ENCODE measurements at places on chromosomes 5 and 9.

GRCh38 chr5:180421672-180422071 lies 68.5 kb upstream of the GFPT2 start:
- H3K36me3 ChIP-seq: no peaks in the 10 kb centered on the region
- H3K27me3 ChIP-seq: no peaks in the 10 kb centered on the region
- H3K27ac ChIP-seq: no peak overlapping the region

DNA sequence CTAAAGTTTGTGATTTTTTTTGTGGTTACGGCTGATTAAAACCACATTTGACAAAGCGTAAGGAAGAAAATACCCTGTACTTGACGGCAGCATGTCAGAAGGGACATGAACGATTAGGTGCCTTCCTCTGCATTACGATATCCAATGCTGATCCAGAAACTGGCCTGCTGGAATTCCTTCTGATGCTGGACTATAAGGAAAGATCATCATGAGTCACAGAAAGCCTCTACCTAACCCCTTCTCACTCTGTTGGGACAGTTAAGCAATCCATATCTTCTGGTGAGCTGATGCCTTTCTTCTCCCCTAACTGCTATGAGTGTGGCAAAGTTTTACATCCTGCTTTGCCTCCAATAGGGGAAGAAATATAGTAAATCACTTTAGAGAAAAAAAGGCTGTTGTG lies 78.4 kb upstream of the PAPPA start:
- no peak overlapping the region for H3K4me3 ChIP-seq
- no peaks in the 10 kb centered on the region for H3K36me3 ChIP-seq
- no peaks in the 10 kb centered on the region for H3K27me3 ChIP-seq
- no peaks in the 10 kb centered on the region for H3K4me1 ChIP-seq
- no peak overlapping the region for H3K27ac ChIP-seq

DNA sequence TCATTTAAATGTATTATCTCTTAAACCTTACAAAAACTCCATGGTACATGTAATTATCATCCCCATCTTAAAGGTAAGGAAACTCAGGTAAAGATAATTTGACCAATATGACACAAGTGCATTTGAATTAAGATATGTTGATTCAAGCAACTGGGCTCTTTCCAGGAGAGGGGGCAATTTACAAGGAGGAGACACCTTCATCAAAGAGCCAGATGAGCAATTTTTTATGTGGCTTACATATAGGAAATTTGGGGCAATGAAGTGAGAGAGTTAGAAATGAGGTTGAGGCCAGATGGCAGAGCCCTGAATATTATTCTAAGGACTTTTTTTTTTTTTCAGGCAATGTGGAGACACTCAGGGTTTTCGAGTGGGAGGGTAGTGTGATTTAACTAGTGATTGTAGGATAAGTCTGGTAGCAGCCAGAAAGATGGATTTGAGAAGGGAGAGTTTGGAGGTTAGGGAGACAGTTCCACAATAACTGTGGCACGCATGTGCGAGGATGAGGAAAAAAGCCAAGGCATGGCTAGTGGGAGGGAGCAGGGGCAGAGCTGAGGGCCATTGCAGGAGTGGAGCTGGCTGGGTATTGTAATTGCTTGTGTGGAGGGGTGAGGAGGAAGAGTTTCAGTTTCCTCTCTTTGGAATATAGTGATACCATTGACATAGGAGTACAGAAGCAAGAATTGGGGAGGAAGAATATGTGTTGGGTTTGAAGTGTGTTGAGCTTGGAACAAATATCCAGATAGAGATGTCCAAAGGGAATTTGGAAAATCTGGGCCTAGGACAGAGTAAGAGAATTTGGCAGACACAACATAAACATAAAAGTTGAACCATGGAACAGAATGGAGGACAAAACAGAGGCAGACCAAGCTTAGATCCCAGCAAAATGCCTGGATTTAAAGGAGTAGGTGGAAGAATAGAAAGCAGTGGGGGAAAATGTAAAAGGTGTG lies 72.0 kb downstream of the ACTBL2 start:
- H3K36me3 ChIP-seq: no peaks in the 10 kb centered on the region
- no peaks in the 10 kb centered on the region for H3K27me3 ChIP-seq
- no peak overlapping the region for H3K4me3 ChIP-seq
- H3K27ac ChIP-seq: no peak overlapping the region
- DNase-seq: no peak
- no peaks in the 10 kb centered on the region for H3K4me1 ChIP-seq

DNA sequence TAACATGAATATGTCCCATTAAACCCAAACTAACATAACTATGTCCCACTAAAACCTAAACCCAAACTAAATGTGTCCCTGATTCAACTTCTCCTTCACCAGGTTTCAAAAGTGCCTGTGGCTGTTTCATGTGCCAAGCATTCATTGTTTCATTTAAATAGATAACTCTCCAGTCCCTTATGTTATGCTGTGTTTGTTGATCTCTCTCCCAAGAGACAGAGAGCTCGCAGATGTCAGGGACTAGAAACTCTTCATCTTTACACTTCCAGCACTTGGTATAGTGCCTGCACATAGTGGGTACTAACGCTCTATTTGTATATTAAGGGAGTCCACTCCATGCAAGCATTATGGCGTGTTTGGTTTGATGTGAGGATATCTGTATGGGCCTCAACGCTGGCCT lies 118.0 kb downstream of the GPBP1 start:
- H3K4me3 ChIP-seq: no peak overlapping the region
- DNase-seq: no peak
- no peaks in the 10 kb centered on the region for H3K4me1 ChIP-seq
- H3K36me3 ChIP-seq: no peaks in the 10 kb centered on the region
- no peak overlapping the region for H3K27ac ChIP-seq
- H3K27me3 ChIP-seq: no peaks in the 10 kb centered on the region

- H3K27me3 ChIP-seq: no peaks in the 10 kb centered on the region
- peak; percentile 44 for DNase-seq
Measured at GRCh38 chr9:136328622-136329041, 1.3 kb downstream of the GPSM1 start.

- peaks cover 18% of the 10 kb centered on the region for H3K4me1 ChIP-seq
- H3K27me3 ChIP-seq: peaks cover 3% of the 10 kb centered on the region
- no peak overlapping the region for H3K27ac ChIP-seq
- H3K4me3 ChIP-seq: no peak overlapping the region
- DNase-seq: peak; percentile 61
Measured at GRCh38 chr5:171571663-171572062, 152.2 kb downstream of the FGF18 start.

DNA sequence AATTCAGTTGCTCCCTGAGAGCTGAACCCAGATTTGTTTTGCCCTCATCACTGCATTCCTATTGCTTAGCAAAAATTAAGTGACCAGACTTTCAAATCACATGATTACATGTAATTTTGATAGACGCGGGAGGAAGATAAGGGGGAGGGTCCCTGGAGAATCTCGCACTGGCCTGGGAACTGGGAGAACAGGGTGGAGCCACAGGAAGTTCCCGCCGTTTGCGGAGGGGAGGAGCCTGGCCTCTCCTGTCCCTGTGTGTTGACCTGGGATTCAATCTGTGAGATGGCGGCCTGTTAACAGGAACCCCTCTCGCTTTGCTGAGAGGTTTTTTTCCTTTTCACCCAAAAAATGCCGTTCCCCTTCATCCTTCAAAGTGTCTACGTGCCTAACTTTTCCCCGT lies 142.9 kb upstream of the OR13F1 start:
- no peaks in the 10 kb centered on the region for H3K4me1 ChIP-seq
- no peaks in the 10 kb centered on the region for H3K36me3 ChIP-seq
- no peak for DNase-seq
- no peak overlapping the region for H3K4me3 ChIP-seq

DNA sequence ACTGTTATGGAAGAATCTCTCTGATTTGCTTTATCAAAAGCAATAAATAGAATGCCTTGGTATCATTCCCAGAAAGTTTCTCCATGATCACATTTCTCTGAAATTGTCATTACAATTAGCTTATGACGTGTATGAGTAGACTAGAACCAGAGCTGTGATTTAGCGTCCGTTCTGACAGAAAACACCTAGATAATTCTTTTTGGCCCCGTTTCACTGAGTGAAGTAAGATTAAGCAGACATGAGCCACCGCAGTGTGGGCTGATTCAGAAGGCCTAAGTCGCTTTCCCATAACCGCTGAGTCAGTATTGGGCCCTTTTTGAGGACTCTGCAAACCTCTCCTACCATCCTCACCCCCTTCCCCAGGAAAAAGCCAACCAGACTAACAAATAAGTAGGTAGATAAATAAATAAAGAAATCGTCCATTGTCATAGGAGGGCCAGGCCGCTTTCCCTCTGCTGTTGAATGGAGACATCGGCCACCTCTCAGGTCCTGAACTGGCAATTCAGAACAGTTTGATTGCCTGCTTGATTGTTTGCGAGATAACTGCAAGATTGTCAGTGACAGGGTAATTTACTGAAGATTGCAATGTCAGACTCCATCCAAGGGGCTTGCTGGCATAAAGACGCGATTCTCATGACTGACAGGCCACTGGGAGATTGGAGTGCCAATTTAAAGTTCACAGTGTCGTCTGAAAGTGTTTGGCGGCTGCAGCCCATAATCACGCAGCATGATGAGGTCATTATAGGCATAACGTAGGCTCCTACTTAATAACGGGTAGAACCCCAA lies 105.0 kb upstream of the WWC1 start:
- no peak overlapping the region for H3K4me3 ChIP-seq
- no peaks in the 10 kb centered on the region for H3K36me3 ChIP-seq
- no peaks in the 10 kb centered on the region for H3K4me1 ChIP-seq
- no peak for DNase-seq
- H3K27me3 ChIP-seq: no peaks in the 10 kb centered on the region
- no peak overlapping the region for H3K27ac ChIP-seq

- no peaks in the 10 kb centered on the region for H3K36me3 ChIP-seq
- H3K4me1 ChIP-seq: peaks cover 12% of the 10 kb centered on the region
- no peak overlapping the region for H3K4me3 ChIP-seq
- H3K27me3 ChIP-seq: no peaks in the 10 kb centered on the region
- H3K27ac ChIP-seq: no peak overlapping the region
- no peak for DNase-seq
Measured at GRCh38 chr9:72983512-72984225, 30.8 kb upstream of the ALDH1A1 start.

DNA sequence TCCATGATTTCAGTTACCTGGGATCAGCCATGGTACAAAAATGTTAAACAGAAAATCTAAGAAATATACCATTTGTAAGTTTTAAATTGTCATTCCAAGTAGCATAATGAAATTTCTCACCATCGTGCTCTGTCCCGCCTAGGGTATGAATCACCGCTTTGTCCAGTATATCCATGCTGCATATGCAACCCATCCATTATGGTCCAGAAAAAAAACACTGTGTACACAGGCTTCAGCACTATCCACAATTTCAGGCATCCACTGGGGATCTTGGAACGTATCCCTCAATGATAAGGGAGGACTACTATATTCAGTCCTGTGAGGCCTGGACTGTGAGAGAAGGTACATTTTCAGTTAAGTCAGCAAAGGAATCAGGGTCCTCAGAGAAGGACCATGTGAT lies 37.6 kb upstream of the HNRNPA0 start:
- no peak overlapping the region for H3K4me3 ChIP-seq
- no peak for DNase-seq
- no peaks in the 10 kb centered on the region for H3K36me3 ChIP-seq
- no peak overlapping the region for H3K27ac ChIP-seq

DNA sequence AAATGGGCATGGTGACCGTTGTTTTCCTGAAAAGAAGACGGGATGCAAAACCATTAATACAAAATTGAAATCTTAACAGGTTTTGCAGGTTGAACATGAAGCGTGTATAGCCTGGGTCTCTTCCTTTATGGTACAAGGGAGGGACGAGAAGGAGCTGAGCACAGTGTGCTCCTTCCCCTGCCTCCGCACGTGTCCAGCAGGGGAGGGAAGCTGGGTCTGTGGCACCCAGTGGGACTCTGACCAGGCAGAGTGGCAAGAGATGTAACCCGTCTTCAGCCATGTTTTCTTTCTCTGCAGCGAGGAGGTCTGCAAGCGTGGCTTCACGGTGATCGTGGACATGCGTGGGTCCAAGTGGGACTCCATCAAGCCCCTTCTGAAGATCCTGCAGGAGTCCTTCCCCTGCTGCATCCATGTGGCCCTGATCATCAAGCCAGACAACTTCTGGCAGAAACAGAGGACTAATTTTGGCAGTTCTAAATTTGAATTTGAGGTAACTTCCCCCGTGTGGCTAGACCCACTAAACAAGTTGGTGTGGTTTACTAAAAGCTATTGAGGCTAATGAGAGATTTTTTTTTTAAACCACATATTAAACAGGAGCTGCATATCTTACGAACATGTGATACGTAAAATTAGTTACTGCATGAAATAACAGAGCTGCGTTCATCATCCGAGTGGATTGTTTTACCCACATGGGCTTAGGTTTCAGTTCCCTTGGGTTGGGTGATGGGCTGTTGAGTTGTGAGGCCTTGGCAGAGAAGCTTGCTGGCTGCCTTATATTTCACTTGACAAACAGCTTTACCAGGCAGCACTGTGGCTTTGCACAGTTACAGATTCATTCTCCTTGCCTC lies 143.7 kb downstream of the TRIO start:
- no peaks in the 10 kb centered on the region for H3K27me3 ChIP-seq
- H3K27ac ChIP-seq: no peak overlapping the region
- H3K4me3 ChIP-seq: no peak overlapping the region
- peaks cover 14% of the 10 kb centered on the region for H3K36me3 ChIP-seq

GRCh38 chr9:132042324-132042723 lies 37.3 kb downstream of the MED27 start:
- DNase-seq: peak; percentile 82
- H3K4me3 ChIP-seq: no peak overlapping the region
- H3K27ac ChIP-seq: peak overlapping the region; percentile 58
- H3K27me3 ChIP-seq: no peaks in the 10 kb centered on the region

DNA sequence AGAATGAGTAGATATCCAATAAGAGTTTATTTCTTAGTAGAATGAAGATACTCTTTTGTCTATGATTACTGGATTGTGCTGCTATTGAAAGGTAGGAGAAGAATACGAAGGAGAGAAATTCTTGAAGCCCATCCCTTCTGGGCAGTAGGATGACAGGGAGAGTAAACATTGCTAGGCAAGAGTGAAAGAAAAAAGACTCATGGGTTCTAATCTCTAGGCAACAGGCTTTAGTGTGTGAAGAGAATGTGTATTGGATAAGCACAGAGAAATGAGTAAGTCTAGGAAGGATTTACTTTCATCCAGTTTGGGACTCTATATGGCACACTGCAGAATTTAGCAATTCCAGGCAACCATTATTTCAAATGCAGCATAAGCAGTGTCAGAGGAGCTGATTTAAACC lies 216.0 kb downstream of the GABRG2 start:
- no peak for DNase-seq
- no peaks in the 10 kb centered on the region for H3K27me3 ChIP-seq
- no peaks in the 10 kb centered on the region for H3K36me3 ChIP-seq

- DNase-seq: no peak
- peaks cover 45% of the 10 kb centered on the region for H3K4me1 ChIP-seq
- H3K27ac ChIP-seq: no peak overlapping the region
- no peaks in the 10 kb centered on the region for H3K27me3 ChIP-seq
- no peak overlapping the region for H3K4me3 ChIP-seq
Measured at GRCh38 chr9:35338561-35339274, 151.2 kb upstream of the RUSC2 start.

- H3K4me1 ChIP-seq: peaks cover 17% of the 10 kb centered on the region
- H3K27me3 ChIP-seq: no peaks in the 10 kb centered on the region
- no peaks in the 10 kb centered on the region for H3K36me3 ChIP-seq
- DNase-seq: peak; percentile 64
- H3K27ac ChIP-seq: no peak overlapping the region
Measured at GRCh38 chr9:22124263-22125011, 115.3 kb upstream of the CDKN2B start.
